ENCODE measurements at places on chromosomes 3 and 15.

- no peak for DNase-seq
Measured at GRCh38 chr3:159904455-159904854, 84.2 kb upstream of the IL12A start.

- DNase-seq, result no peak
Measured at GRCh38 chr3:50830451-50830850, 155.7 kb downstream of the DOCK3 start.

- no peak for DNase-seq
Measured at GRCh38 chr15:80878242-80878866, 99.2 kb downstream of the CEMIP start.

GRCh38 chr3:33000691-33001385, 49.4 kb downstream of the CCR4 start:
- no peak for DNase-seq
